ENCODE measurements at places on chromosomes 5 and 9.

DNA sequence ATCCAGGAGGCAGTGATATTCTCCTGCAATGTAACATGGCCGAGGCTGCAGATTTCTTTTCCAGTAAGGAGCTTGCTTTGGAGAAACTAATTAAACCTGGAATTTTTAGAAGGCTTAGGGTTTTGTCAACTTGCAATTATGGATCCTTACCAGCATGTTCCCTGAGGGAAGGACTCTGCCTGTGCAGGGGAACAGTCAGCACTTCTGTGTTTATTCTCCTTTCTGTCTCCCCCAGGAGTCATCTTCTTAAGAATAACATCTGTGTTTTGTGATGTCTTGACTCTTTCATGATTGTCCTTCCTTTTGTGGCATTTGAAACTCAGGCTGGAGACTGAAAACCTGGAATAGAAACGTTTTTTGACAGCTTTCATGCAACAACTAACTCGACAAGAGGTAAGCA, 80.5 kb upstream of the TNFSF8 start:
- DNase-seq = no peak

- DNase-seq = no peak
These were observed 154.7 kb downstream of the KIAA0825 start for GRCh38 chr5:94463739-94464138.

- DNase-seq = peak; percentile 42
These were observed 9.4 kb downstream of the PRELID2 start for GRCh38 chr5:145825751-145826180.

DNA sequence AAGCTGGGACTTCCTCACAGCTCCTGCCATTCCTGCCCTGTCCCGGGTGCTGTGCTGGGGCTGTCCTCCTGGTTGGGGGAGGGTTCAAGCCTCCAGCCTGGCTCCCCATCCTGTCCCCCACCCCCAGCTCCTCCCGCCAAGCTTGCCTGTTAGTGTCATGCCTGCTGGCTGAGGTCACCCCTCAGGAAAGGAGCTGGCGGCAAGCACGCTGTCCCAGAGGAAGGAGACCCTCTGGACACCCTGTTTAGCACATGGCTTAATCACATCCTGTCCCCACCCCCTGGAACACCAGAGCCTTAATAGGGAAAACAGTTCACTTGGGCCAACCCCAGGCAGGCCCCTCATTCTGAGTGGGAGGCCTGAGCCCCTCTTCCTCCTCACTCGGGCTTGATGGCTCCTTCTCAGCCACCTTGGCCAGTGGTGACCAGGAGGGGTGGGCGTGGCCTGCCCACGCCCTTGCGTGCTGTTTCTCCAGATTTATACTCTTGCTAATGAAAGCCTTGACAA, 9.2 kb upstream of the PHYHD1 start:
- no peak for DNase-seq

DNA sequence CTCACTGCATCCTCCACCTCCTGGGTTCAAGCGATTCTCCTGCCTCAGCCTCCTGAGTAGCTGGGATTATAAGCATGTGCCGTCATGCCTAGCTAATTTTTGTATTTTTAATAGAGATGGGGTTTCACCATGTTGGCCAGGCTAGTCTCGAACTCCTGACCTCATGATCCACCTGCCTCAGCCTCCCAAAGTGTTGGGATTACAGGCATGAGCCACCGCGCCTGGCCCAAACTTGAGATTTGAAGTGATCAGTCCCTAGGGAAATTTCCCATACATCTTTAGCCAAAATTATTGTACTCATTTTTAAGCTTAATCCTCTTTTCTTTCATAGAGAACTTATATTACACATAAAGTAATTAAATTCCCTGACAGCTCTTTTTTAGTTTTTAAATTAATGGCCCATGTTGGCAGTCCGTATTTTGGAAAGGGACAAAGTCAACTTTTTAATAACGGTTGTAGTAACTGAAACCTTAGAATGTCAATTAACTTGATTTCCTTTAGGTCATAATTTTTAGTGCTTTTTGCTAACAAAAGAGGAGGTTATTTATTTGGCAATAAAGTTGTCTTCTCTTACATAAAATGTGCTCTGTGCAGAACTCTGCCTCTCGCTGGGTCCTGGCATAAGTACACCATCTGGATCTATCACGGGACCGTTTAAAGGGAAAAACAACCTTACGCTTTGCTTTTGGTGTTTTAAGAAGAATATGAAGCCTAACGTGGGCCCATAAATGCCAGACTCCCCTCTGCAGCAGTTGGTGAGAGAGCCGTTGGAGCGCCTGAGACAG, 142.3 kb upstream of the OTULINL start:
- no peak for DNase-seq

- peak; percentile 77 for DNase-seq
These were observed 20.2 kb downstream of the ARSB start for GRCh38 chr5:78964889-78965288.

GRCh38 chr9:123928533-123929176, 1.3 kb downstream of the DENND1A start:
- DNase-seq = no peak

GRCh38 chr5:42611437-42611836, 145.2 kb upstream of the CCDC152 start:
- no peak for DNase-seq

- DNase-seq = no peak
These were observed 220.4 kb upstream of the CD180 start for GRCh38 chr5:67416986-67417385.

GRCh38 chr9:76655971-76656370, 108.3 kb upstream of the PCA3 start:
- no peak for DNase-seq

DNA sequence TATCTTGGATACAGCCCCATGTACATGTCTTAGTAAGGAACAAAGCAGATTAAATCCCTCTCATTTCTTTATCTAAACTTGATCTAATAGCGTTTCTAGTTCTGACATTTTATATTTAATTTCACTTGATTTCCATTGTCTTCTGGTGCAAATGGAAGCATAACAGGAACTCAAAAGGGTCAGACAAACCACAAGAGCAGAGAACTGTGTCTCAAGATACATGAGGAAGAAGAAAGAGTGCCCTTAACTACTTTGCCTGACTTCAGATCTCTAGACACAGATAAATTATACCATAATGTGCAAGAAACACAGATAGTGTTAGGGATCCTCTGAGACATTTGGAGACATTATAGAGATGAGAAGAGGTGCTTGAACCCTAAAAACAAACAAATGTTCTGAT, 20.7 kb upstream of the STX17 start:
- no peak for DNase-seq

DNA sequence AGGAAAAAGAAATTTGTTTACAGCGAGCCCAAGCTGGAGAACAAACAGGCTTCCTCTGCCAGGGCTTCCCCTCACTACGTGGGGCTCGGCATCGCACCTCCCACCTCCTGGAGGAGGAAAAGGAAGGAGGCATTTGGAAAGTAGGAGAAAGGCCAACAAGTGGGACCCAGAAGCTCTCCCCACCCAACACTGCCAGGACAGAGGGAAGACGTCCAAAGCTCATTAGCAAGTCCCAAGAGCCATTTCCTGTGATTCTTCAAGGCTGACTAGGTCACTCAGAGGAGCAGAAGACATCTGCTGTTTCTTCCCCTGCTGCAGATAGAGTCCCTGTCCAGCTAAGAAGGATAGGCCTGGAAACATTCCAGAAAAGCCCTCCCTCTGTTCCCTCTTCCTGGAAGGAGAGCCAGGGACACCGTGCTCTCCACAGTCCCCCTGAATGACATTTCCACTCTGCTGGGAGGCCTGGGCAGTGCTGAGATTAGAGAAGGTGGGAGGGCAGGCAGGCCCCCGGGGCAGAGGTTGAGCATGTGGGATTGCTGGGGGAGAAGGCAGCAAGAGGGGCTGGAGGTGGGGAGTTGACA, 57.0 kb upstream of the NEURL1B start:
- no peak for DNase-seq

GRCh38 chr5:92861531-92862285, 719.3 kb downstream of the NR2F1-AS1 start:
- DNase-seq = no peak

GRCh38 chr5:39986614-39987013, 561.8 kb upstream of the DAB2 start:
- DNase-seq = no peak

DNA sequence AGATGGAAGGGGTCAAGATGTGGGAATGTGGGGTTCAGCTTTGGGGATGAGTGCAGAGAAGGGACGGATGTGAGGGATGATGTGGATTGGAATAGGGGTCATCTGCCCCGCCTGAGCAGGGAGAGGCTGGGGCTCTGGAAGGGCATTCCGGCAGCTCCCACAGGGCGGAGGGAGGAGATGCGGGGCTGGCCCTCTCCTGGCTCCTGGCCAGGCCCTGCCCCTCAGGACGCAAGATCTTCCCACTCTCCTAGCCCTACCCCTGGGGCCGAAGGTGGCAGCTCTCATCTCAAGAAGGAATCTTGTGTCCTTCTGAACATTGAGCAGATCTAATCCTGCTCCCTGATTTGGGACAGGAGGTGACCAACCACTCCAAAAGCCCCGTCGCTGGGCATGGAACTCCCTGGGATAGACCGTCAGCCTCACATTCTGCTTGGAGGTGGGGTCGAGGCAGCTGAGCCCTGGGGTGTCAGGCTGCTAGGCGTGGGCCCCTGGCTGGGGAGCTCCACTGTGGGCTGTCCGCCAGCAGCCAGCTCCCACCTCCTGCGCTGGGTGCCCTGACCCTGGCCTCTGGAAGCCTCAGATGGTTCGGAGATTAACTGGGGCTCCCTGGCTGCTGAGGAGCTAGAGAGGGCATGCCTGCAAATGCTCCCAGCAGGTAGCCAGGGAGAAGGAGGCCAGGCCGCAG, 125.2 kb downstream of the ZNF354C start:
- DNase-seq = no peak

- DNase-seq = no peak
These were observed 926.1 kb upstream of the DMAC1 start for GRCh38 chr9:8725635-8726034.

- no peak for DNase-seq
These were observed 8.2 kb downstream of the RAPGEF1 start for GRCh38 chr9:131731644-131732043.

DNA sequence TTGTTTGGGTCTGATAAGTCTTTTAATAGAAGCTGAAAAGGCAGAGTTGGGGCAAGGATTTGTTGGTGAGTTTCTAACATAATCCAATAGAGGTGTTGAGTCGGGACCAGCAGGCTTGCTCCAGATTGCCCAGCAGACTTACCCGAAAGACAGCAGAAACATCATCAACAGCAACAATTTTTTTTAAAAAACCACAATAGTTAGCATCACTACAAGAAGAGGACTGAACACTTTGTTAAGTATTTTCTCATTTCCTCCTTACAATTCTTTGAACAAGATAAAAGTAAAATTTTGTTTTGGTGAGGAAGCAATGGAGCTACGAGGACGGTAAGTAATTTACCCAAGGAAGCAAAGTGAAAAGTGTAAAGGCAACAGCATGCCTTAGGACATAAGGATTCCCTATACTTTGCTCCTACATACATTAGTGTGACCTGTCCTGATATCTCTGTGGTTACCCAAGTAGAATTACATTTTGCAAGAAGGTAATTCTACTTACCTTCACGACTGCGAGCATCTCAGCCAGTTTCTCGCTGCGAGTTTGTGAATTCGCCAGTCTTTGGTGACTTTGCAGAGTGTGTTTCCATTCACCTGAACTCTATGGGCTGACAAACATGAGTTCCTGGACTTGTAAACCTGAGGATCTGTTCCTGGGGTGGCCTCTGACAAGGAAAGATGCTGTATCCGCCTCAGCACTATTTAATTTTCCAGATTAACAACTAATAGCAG, 13.2 kb downstream of the ITK start:
- no peak for DNase-seq

- peak; percentile 7 for DNase-seq
These were observed 26.1 kb upstream of the MACIR start for GRCh38 chr5:103232393-103232999.
